ENCODE measurements at places on chromosomes 16 and 17. TPM values are rescaled to one million over a fixed set of nuclear protein-coding genes. Genes with fewer than 3 reads are reported as not detected.

DNA sequence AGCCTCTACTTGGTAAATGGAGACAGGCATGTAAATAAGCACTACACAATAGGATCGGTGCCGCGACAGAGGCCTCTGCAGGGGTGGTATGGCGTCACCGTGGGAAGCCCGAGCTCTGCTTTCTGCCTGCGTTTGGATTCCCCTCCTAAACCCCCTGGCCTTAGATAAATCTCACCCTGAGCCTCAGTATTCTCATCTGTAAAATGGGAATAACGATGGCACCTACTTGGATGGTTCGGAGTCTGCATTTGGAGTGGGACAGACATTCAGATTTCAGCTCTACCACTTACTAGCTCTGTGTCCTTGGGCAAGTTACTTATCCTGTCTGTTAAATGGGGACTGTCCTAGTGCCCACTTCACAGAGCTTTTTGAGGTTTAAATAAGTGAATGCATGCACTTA, 42.8 kb upstream of the TNRC6A start:
- DNase-seq = no peak

GRCh38 chr16:65658349-65658748, 536.5 kb upstream of the CDH11 start:
- peak; percentile 100 for DNase-seq

GRCh38 chr17:79732254-79732653, 1.5 kb downstream of the ENPP7 start:
- no peak for DNase-seq

ZPBP2 gene
- not detected for total RNA-seq
